ENCODE measurements at places on chromosomes 16 and 17.

DNA sequence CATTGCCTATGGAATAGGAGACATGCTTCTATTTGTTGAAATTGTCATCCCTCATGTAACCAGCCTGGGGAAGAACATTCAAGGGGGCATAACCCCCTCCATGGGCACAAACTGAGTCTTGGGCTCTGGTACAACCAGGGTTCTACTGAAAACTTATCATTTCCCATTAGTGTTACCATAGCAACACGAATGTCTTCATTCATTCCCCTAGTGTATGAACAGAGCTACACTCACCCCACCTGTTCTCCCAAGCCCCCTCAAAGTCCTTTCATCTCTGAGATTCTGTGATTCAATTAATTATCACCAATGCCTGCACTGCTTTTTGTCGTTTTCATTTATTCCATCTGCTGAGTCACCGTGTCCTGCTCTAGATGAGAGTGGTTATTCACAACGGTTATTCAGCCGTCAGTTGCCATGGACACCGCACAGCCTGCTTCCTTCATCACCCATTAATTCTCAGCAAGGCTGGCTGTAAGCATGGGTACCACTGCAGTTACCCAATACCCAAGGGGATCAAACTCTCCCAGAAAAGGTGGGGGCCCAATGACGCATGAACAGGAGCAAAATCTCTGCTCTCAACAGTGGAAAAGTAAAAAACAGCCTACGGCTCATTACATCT is 1.6 kb upstream of the GAST start:
- DNase-seq = no peak

- DNase-seq = no peak
Measured at GRCh38 chr17:77995146-77995852, 36.8 kb downstream of the TNRC6C start.

- DNase-seq = no peak
Measured at GRCh38 chr16:87541147-87541871, 48.5 kb upstream of the ZCCHC14 start.

GRCh38 chr16:21560462-21560861 is 38.9 kb upstream of the METTL9 start:
- DNase-seq = no peak

DNA sequence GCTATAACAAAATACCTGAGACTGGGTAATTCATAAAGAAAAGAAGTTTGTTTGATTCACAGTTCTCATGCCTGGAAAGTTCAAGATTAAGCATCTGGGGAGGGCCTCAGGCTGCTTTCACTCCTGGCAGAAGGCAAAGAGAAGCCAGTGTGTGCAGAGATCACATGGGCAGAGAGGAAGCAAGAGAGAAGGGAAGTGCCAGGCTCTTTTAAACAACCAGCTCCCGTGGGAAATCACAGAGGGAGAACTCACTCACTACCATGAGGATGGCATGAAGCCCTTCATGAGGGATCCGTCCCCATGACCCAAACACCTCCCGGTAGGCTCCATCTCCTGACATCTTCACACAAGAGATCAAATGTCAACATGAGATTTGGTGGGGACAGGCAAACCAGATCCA is 501.6 kb downstream of the MAF start:
- no peak for DNase-seq

- DNase-seq = no peak
Measured at GRCh38 chr16:2898831-2899563, 12.7 kb upstream of the FLYWCH1 start.

GRCh38 chr17:34781071-34781470 is 180.2 kb downstream of the CCT6B start:
- no peak for DNase-seq

- no peak for DNase-seq
Measured at GRCh38 chr17:78960928-78961327, 18.8 kb downstream of the LGALS3BP start.

DNA sequence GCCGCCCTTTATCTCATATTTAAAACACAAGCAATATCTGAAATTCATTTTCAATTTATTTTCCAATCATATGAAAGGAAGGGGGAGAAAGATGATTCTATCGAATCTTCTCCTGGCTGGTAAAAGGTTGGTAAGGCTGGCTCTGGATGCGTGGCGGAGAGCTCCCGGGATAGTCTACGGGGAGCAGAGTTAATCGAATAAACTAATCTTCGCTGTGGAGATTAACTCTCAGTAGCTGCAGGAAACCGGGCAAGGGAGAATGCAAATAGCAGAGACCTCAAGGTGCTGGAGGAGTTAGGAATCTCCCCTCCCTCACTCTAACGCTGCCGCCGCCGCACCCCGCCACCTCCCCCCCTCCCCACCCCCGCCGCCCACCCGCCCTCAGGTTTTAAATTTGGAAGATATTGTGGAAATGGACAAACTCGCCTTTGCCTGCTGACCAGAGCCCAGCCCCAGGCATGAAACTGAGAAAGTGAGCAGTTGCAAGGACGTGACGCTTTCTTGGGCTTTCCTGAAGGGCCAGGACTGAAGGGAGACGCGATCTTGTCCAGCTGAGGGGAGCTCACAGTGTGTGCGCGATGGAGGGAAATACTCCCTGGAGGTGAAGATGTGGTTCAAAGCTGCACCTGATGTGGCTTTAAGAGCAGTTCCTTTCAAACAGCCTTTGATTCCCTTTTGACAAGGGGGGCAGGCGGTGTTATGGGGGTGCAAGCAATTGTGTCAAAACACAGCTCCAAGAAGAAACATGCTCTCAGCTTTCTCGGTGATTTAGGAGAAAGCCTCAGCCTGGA is 308.2 kb upstream of the IRX3 start:
- DNase-seq = no peak

GRCh38 chr16:1981398-1981836 is at the start of gene NOXO1:
NOXO1 (minus strand) TSS chr16:1981469; CDS start chr16:1981179, 290 bp downstream.
- DNase-seq = no peak

DNA sequence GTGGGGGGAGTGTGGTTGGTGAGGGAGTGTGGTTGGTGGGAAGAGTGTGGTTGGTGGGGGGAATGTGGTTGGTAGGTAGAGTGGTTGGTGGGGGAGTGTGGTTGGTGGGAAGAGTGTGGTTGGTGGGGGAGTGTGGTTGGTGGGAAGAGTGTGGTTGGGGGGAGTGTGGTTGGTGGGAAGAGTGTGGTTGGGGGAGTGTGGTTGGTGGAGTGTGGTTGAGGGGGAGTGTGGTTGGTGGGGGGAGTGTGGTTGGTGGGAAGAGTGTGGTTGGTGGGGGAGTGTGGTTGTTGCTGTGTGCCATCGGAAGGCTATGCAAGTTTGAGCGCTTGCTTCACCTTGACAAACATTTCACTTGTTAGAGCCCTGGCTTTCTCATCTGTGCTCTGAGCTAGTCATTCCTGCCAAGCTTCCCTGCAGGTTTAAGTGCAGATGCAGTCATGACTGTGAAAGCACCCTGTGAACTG is 20.1 kb downstream of the MINK1 start:
- DNase-seq = no peak

DNA sequence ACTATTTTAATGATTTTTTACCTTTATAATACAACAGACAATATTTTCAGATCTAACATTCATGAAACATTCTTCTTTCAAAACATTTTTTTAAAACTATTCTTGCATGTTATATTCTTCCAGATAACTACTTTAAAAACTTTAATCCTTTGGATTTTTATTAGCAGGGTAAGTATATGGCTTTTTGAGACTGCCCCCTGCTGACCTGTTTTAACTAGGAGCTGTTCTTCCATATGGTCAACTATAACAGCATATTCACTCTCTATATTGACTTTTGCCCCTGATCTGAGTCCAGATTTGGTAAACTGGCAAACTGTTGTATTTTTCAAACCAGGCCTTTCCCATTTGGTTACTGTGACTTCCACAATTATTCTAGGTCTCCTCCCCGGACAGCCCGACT is 16.5 kb downstream of the ZNF18 start:
- DNase-seq = no peak

- DNase-seq = no peak
Measured at GRCh38 chr16:23354246-23354645, 52.1 kb downstream of the SCNN1B start.

DNA sequence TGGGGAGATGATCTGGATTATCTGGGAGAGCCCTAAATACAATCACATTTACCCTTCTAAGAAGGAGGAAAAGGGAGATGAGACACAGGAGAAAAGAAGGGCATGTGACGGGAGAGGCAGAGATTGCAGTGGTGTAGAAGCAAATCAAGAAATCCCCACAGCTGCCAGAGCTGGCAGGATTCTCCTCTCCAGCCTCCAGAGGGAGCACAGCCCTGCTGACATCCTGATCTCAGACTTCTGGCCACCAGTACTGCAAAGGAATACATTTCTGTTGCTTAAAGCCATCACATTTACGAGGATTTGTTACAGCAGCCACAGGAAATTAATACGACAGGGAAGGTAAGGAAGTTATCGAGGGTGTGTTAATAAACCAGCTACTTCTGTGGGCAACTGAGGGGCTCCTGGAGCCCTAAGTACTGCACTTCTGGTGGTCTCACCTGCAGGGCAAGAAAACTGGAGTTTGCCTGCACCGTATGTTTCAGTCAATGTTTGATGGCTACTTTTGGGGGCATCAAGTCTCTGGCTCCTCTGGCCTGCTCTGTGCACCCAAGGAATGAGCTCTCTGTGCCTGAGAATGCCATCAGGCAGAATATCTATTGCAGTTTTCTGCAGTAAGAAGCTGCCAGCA is 22.9 kb upstream of the CDH13 start:
- DNase-seq = no peak

- DNase-seq = no peak
Measured at GRCh38 chr16:82580298-82580890, 46.4 kb upstream of the CDH13 start.

GRCh38 chr17:61393550-61393903 is 6.1 kb upstream of the TBX2 start:
- no peak for DNase-seq

DNA sequence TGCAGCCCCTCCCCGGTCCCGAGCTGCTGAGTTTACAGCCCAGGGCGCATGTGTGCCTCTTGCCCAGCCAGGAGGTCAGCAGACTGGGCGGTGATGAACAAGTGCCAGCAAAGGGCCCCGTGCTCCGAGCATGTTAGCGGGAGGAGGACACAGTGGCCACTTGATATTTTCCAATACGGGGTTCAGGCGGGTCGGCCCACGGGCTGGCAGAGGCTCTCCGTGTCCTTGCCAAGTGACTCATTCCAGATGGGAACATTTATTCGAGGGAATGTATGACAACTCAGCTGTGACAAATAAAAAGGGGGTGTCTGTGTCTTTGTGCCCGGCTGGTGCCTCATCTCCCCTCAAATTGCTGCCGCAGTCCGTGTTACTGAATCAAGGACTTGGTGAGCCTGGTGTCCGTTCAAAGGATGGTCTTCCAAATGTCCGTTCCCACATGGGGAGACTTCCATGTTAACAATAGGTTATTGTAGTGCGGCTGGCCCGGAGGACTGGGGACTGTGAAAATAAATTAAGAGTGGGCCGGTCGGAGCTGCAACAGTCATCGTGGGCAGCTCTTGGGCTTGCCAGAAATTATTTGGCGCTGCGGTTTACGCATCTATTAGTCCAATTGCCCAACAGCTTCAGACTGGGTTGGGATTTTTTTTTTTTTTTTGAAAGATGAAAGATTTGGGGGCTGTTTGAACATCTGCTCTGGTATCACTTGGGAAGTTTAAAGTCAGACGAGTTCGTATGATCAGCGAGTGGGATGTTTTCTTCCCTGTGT is 174.0 kb upstream of the CIBAR2 start:
- DNase-seq = no peak

GRCh38 chr17:81002013-81002384 is 10.4 kb downstream of the CHMP6 start:
- DNase-seq = no peak

DNA sequence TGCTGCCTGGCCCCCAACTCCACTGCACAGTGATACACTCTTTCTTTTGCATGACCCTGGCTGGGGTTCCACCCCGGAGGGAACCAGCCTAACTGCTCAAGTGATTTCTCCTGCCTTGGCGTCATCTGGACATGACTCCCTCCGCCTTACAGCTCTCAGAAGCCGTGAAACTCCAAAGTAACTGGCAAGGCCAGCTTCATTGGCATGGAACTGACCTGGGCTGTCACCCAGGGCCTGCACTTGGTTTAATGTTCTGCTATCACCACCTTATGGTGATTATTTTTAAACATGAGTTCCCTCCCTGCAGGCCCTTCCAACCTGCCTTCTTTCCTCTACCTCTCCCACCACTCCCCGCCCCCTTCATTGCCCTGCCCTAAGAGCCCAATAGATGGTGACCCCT is 139.7 kb upstream of the CDH5 start:
- no peak for DNase-seq

DNA sequence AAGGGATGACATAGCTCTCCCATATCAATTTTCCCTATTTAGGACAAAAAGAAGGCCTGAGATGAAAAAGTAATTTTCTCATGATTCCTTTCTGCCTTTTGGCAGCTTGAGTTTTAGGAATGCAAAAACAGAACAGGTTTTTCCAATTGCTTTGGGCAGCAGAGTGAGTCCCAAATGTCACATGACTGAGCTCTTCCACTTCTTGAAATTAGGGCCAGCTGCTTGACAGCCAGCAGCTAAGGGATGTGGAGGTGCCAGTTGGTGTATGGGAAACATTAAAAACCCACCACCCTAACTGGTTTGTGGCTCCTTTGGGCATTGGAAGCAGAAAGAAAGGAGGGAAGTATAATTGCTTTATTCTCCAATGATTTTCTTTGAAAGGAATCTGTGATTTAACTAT is 133.8 kb upstream of the FAM20A start:
- DNase-seq = no peak

DNA sequence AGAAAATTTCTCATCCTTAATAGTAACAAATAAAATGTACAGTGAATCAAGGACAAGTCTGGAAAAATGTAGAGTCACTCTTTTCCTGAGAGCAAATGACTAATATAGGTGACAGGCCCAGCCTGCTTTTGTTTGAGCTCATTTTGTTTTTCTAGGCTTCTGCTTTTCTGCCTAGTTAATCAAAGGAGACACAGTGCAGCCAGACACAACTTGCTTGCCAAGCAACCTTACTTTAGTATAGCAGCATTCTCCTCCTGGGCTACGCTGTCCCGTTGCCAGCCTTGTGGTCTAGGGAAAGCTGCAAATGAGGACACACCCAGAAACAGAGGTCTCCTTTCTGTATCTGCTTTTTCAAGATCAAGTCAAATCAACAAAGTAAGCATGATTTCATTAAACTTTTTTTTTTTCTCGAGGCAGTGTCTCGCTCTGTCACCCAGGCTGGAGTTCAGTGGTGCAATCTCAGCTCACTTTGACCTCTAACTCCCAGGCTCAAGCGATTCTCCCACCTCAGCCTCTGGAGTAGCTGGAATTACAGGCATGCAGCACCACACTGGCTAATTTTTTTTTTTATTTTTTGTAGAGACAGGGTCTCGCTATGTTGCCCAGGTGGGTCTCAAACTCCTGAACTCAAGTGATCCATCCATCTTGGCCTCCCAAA is 17.2 kb downstream of the GINS3 start:
- DNase-seq = no peak

GRCh38 chr17:59666235-59666634 is 41.0 kb downstream of the PTRH2 start:
- no peak for DNase-seq

- no peak for DNase-seq
Measured at GRCh38 chr17:29433541-29433940, 43.4 kb downstream of the TAOK1 start.

- DNase-seq = no peak
Measured at GRCh38 chr17:72587773-72588511, 467.1 kb downstream of the SOX9 start.

DNA sequence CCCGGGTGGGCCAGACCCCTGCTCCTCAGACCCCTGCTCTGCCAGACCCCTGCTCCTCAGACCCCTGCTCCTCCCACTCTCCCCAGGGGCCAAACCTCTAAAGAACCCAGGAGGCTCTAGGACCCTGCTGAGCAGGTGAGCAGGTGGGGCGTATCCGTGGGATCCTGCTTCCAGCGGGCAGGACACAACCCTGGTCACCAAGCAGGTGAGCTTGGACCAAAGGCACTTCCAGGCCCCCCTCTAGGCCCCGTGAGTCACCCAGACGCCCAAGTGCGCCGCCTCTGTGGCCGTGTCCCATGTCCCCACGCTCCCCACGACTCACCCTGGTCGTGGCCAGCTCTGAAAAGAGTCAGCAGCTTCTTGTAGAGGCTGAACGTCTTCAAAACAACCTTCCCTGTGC is 5.0 kb downstream of the CYBC1 start:
- no peak for DNase-seq

All from activated CD4-positive, CD25-positive, alpha-beta regulatory T cell (primary cell).